Kidney (tissue), 22 donors: ENCODE measurements at places on chromosomes 1 and 21. TPM values are rescaled to one million over a fixed set of nuclear protein-coding genes. Genes with fewer than 3 reads are reported as not detected.

DNA sequence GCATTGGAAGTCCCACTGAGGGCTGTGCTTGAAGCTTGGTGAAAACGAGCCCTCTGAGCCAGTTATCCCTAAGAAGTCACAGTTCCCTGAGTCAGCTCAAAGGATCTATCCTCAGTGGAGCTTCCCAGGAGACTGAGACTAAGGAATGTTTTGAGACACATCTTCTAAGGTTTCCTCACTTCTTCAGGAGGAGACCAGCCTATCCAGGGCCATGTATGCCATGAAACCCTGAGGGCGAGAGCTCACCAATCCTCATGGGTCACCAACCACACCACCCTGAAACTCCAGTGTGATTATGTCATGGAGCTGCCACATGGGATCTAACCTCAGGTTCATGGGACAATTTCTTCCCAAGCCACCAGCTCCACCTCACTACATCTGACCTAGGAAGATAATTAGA lies 7.6 kb upstream of the TIE1 start:
- peaks cover 22% of the 10 kb centered on the region for H3K4me1 ChIP-seq
- no peaks in the 10 kb centered on the region for H3K36me3 ChIP-seq
- no peaks in the 10 kb centered on the region for H3K27me3 ChIP-seq

DNA sequence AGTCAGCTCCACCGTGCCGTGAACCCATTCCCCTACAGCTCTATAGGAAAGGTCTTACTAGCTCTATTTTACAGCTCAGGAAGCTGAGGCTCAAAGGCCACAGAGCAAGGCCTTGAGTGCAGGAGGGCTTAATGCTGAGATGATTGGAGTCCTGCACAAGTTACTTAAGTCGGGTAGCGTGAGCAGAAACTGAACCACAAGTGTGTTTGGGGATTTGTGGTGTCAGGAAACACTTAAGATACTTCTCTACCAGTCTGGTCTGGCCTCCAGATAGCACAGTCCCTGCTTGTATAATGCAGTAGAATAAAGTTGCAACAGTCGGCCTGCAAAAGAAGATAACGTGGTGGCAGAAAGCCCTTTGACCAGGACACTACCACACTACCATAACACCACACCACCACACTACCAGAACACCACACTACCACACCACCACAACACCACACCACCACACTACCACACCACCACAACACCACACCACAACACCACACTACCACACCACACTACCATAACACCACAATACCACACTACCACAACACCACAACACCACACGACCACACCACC lies 118.1 kb downstream of the SPSB1 start:
- no peaks in the 10 kb centered on the region for H3K36me3 ChIP-seq
- H3K4me1 ChIP-seq = no peaks in the 10 kb centered on the region
- no peak for DNase-seq
- no peaks in the 10 kb centered on the region for H3K27me3 ChIP-seq
- peak overlapping the region; percentile 4 for H3K27ac ChIP-seq
- no peak overlapping the region for H3K4me3 ChIP-seq

- H3K4me3 ChIP-seq = no peak overlapping the region
- no peaks in the 10 kb centered on the region for H3K27me3 ChIP-seq
- no peak for DNase-seq
- no peaks in the 10 kb centered on the region for H3K36me3 ChIP-seq
These were observed 32.3 kb downstream of the CFAP57 start for GRCh38 chr1:43204394-43204793.

DNA sequence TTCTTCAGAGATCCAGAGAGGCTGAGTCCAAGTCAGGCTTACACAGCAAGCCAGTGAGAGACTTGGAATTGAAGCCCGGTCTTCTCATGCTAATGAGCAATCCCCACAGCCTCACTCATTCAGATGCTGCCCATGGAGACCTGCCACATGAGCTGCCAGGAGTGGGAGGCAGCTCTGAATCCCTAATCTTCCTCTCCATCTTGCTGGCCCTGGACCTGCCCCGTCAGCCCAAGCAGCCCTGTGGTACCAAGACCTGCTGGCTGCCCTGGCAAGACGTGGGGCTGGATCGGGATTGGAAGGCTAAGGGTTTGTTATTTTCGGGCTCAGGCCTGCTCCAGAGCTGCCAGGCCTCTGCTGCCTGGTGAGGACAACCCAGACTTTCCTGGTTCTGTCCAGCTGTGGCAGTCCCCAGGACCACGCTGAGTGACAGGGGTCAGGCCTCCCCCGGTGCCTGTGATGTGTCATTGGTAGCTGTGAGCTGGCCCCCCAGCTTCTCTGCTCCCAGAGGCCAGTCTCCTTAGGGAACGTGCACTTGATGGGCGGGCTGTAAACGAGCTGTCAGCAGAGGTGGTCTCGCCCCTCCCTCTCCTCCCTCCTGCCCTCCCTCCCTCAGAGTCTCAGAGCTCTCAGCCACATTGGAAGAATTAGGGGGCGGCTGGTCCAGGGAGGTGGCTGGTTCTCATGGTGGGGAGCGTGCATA lies 135.0 kb downstream of the FOXD2 start:
- H3K27me3 ChIP-seq = no peaks in the 10 kb centered on the region
- H3K4me3 ChIP-seq = no peak overlapping the region
- peaks cover 5% of the 10 kb centered on the region for H3K4me1 ChIP-seq

DNA sequence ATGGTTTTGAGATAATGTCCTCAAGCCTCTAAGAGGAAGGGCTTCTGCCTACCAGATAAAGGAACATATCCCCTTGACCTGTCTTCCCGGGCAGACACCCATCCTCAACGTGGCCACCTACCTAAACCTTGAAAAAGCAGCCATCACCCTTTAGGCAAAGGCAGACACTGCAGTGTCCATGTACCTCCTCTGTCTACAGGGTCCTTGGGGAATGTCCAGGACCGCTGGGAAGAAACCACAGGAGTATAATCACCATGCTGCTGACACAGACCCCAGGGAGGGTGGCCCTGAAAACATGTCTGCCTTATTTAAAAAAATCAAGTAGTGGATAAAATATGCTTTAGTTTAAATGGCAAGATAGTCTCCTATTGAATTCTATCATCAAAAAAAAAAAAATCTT lies 16.6 kb downstream of the BCAR3 start:
- no peaks in the 10 kb centered on the region for H3K27me3 ChIP-seq
- no peaks in the 10 kb centered on the region for H3K36me3 ChIP-seq
- no peak overlapping the region for H3K4me3 ChIP-seq
- H3K4me1 ChIP-seq = peaks cover 25% of the 10 kb centered on the region
- DNase-seq = no peak

DNA sequence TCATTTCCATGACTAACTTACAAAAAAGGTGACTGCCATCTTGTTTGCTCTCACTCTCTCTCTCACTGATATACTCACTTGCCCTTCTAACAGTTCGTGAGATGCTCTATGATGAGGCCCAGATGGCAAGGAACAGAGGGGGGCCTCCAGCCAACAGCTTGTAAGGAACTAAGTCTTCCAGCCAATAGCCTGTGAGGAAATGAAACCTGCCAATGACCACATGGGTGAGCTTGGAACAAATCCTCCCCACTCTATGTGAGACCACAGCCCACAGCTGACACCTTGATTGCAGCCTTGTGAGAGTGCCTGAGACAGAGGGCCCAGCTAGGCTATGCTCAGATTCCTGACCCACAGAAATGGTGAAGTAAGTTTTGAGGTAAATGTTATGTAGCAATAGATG lies 153.7 kb downstream of the HHIPL2 start:
- DNase-seq = no peak
- H3K27me3 ChIP-seq = no peaks in the 10 kb centered on the region
- no peak overlapping the region for H3K4me3 ChIP-seq
- no peak overlapping the region for H3K27ac ChIP-seq
- no peaks in the 10 kb centered on the region for H3K4me1 ChIP-seq
- no peaks in the 10 kb centered on the region for H3K36me3 ChIP-seq

Gene TMEM269
- total RNA-seq = 0.22 TPM

- no peak overlapping the region for H3K4me3 ChIP-seq
- H3K4me1 ChIP-seq = no peaks in the 10 kb centered on the region
- no peaks in the 10 kb centered on the region for H3K36me3 ChIP-seq
These were observed 225.2 kb upstream of the TNR start for GRCh38 chr1:175968486-175969172.

DNA sequence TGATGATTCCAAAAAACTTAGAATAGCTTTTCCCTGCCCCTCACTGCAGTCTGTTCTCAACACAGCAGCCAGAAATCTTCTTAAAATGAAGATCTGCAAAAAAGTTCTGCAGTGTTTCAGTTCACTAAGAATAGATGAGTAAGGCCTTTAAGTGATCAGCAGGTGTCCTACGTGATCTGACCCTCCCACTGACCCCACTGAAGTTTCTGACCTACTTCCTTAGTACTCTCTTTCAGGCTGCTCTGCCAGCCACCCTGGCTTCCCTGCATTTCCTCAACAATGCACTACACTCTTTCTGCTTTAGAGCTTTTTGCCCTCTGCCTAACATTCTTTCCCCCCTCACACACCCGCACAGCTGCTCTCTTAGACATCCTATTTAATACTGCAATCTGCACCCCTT lies 182.5 kb downstream of the AKT3 start:
- no peak overlapping the region for H3K27ac ChIP-seq
- no peaks in the 10 kb centered on the region for H3K36me3 ChIP-seq
- H3K4me3 ChIP-seq = no peak overlapping the region
- DNase-seq = no peak

DNA sequence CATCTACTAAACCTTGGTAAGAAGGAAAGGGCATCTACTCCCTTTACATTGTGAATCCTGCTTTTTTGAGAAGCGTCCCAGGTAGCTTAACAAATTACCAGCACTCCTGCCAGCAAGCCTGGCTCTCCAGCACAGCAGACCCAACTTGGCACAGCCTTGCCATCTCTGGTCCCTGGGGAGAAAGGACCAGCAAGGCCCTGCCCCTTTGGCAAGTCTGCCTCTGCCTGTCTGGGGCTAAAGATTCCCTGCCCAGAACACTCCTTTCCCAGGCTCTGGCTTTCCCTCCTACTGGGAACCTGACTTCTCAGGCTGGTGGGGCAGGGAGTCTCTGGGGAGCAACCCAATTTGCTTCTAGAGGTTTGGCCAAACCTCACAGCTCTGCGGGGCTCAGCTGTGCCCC lies 68.5 kb downstream of the ATP2B4 start:
- peaks cover 13% of the 10 kb centered on the region for H3K4me1 ChIP-seq
- peaks cover 4% of the 10 kb centered on the region for H3K36me3 ChIP-seq
- DNase-seq = no peak
- H3K27ac ChIP-seq = no peak overlapping the region
- H3K27me3 ChIP-seq = no peaks in the 10 kb centered on the region

Gene SPATA45
- 0.57 TPM for total RNA-seq

Gene PCP4
- 26.9 TPM for total RNA-seq

- H3K27me3 ChIP-seq = no peaks in the 10 kb centered on the region
- H3K27ac ChIP-seq = no peak overlapping the region
- H3K36me3 ChIP-seq = no peaks in the 10 kb centered on the region
- no peak overlapping the region for H3K4me3 ChIP-seq
- no peaks in the 10 kb centered on the region for H3K4me1 ChIP-seq
These were observed 215.0 kb downstream of the FMN2 start for GRCh38 chr1:240306673-240307072.
